ENCODE measurements at places on chromosomes 3 and 15.

DNA sequence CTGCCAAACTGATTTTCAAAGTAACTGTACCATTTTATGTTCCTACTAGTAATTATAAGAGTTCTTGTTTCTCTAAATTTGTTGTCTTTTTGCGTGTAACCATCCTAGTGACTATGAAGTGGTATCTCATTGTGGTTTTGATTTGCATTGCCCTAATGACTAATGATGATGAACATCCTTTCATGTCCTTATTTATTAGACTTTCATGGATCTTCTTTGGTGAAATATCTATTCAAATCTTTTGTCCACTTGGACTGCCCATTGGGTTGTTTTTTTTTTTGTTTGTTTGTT is 3.6 kb downstream of the OXSR1 start:
- no peak for DNase-seq

GRCh38 chr15:85649372-85649771 is 145.4 kb downstream of the KLHL25 start:
- DNase-seq = no peak

DNA sequence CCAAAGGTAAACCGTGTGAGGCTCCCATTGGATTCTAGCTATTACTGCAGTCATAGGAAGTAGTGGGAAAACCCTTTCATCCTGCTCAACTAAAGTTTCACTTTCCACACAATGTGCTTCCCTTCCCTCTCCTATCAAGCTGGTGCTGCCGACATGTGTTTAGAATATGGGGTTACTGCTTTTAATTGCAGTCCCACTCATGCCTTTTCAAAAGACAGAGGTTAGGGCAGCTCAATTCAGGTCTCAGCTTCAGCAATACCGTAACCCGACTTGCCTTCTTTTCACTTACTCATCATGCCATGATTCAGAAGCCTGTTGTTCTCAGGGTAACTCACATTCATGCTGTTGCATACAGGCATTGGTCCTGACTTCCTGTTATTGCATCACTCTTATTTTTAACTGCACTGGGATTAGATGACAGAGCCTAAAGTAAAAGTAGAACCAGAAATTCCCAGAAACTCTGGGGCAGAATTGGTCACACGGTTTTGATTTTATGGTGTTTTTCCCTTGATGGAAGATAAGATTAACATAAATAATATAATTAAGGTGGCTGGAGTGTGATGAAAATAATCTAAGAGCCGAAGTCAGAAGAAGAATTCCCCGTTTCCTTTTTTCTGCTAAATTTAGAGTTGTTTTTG is 45.7 kb downstream of the C2CD4B start:
- DNase-seq = no peak

- DNase-seq = no peak
These were observed 222.4 kb downstream of the OPA1 start for GRCh38 chr3:193815246-193816027.

- no peak for DNase-seq
These were observed 571 bp downstream of the FES start for GRCh38 chr15:90884719-90885431.

DNA sequence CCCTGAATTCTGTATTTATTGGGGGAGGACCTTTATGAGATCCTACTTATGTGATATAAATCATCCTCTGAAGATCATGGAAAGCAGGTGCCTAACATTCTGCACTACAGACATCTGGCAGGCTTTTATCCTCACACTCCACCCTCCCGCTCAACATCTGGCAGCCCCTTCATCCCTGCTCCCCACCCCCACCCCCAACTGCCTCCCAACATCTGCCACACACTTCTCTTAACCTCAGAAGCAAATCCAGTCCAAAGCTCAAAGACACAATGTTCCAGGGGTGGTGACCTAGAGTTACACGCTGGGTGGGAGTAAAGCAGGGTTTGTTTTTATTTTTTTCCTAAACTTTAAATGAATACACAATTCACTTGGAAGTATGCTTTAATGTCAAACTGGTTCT is 184.5 kb upstream of the ATP11B start:
- DNase-seq = no peak

- DNase-seq = no peak
These were observed 60.7 kb downstream of the SEMA3G start for GRCh38 chr3:52384019-52384761.

DNA sequence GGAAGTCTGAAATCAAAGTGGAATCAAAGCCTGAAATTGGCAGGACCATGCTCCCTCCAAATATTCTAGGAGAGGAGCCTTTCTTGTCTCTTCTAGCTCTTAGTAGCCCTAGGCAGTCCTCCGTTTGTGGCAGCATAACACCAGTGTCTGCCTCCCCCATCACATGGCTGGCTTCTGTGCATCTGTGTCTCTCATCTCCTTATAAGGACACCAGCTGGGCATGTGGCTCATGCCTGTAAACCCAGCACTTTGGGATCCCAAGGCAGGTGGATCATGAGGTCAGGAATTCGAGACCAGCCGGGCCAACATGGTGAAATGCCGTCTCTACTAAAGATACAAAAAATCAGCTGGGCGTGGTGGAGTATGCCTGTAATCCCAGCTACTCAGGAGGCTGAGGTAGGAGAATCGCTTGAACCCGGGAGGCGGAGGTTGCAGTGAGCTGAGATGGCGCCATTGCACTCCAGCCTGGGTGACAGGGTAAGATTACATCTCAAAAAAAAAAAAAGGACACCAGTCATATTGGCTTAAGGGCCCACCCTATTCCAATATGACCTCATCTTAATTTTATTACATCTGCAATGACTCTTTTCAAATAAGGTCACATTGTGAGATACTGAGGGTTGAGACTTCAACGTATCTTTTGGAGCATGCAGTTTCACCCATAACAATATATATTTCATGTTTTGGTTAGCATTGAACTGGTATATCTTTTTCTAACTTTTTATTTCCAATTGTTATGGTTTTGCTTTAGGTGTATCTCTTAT is 148.0 kb upstream of the TPM1 start:
- no peak for DNase-seq

DNA sequence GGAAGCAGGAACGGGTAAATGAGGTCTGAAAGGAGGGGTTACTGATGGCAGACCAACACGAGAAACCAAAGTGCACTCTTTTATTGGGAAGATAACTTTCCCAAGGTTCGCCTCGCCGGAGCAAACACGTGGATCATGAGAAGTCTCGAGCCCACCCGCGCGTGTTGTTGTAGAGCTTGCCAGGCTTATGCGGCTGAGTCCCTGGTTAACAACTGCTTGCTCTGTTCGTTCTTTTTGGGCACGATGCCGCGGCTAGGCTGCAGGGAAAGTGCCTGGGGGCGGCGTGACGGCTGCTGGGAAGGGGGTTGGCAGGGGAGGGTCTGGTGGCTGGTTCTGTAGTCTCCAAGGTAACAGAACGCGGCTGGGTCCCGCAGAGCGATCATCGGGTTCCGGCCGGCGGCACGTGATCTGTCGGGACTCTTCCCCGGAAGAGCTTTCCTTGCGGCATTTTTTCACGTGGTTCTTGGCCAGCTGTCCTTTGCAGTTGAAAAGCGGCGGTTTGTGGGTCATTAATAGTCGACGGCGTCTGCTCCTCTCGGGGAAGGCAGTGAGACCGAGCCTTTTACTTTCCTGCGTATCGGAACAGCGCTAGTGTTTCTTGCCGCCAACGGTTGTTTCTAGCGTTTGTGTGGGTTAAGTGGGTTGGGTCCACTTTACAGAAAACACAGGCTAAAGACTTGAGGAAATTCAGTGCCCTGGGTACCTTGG is 1.5 kb downstream of the MGA start:
- DNase-seq = peak; percentile 49

DNA sequence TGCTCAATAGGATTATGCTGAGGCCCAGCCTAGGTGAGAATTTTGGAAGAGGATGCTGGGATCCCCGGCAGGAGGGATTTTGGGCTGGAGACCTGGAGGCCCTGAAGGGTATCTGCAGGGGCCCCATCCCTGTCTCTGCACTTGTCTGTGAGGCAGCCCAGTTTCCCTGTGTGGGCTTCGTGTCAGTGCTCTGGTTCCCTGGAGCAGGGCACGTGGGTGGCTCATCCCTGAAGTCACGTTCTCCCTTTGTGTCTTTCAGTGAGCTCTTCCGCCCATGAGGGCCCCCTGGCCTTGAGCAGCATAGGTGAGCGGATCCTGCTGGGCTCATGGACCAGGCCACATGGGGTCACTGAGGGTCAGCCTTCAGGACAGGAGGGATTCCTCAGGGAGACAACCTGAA is 217.9 kb downstream of the SNRPN start:
- DNase-seq = no peak

DNA sequence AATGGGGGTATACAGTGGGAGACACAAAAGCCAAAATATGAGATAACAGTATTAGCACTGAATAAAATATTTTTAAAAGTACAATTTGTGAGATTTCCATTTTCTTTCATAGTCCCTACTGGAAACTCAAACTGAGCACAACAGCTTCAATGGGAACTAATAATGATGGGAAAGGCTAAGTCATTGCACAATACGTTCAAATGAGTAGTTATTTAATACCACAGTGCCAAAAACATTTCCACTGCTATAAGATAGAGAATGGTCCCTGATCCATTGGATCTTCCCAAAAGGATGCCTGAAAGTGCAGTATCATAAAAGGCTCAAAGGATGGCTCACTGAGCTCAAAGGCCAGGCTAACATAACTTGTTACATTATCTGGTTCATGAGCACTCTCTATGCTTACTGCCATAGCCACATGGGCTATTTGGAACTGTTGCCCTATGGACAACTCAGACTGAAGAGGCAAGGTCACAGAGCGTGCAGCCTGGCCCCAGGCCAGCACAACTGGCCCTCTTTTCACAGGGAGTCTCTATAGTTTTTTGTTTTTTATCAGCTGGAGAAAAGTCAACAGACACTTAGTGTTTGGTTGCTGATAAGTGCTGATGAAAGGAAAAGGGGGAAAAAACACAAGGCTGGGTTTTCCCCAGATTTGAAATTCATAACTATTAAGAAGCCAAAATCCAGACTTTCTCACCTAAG is 54.1 kb upstream of the PPIB start:
- DNase-seq = no peak

DNA sequence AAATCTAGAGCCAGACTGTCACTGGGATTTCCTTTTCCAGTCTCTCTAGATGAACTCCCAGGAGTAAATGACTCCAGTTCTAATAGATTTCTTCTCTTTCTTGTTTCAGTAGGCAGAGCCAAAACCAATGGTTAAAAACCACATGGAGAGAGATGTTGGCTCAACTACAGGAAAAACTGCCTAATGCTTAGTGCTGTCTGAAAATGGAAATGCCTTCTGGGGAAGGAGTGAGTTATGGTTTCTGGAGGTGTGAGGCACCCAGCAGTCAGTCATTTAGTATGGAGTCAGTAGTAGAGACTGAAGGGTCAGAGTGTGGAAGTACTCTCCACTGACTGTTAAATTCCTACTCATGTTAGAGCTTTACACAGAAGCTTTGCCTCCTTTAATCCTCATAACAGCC is 136.7 kb downstream of the CCNL1 start:
- DNase-seq = no peak

- no peak for DNase-seq
These were observed 59.9 kb downstream of the MECOM start for GRCh38 chr3:169603661-169604060.

GRCh38 chr3:24182756-24183155 is 237.7 kb downstream of the NR1D2 start:
- DNase-seq = no peak

DNA sequence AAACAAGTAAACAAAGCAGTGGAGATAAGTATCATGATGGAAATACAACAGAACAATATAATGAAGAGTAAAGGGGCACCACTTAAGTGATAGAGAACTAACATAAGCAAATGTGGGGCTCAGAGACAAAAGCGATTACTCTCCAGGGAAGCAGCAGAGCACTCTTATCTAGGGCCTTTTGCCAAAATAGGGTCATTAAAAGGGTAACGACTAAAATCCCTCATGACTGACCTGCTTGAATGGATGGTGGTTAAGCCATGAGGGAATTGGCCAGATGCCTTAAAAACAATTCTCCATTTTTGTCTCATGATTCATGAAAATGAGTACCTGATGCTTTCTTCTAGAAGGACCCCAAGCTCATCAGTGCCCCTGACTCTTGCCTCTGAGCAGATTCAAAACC is 3.2 kb upstream of the SLC7A14 start:
- no peak for DNase-seq

DNA sequence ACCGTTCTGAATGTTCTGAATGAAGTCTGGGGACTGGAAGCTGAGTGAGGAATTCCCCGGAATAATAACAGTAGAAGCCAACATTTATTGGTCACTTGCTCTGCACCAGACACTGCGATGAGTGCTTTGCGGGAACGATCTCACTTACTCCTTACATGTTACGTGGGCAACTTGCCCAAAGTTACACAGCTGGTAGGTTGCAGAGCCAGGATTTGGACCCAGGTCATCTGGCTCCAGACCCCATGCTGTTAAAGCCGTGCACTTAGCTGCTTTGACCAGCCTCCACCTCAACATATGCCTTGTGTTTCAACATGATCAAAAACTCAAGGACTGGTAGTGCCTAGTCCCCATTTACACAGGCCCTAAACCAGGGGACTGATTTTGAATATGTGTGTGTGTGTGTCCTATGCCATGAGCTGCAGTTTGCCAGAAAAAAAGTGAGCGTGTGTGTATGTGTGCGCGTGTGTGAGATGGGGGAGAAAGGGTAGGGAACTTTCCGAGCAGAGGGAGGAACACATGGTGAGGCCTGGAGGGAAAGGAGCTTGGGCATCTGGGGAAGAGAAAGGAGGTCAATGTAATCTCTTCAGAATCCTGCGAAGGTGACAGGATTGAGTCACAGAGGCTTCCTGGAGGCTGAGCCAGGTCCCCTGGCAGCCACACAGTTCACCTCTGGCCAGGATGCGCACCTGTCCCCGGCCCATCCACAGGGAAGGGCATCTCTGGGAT is 28.9 kb downstream of the LINGO1 start:
- DNase-seq = no peak

DNA sequence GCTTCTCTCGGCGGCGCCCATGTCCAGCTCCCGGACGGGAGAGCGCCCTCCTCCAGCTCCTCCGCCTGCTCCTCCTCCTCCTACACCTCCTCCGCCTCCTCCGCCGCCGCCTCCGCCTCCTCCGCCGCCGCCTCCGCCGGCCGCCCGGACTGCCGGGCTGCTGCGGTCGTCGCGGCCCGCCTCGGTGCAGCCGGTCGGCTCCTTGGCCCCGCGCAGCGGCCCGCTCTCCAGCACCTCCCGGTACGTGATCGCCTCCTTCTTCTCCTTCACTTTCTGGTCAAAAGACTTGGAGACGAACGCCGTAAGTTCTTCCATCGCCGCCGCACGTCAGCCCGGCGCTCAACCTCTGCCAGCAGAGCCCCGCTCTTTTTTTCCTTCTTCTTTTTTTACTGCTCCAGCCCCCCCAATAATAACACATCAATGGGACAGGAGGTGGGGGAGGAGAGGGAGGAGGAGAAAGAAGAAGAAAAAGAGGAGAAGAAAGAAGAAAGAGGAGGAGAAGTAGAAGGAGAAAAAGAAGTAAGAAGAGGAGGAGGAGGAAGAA is 438 bp downstream of the SHOX2 start:
- no peak for DNase-seq

GRCh38 chr3:149967086-149967685 is 3.5 kb downstream of the PFN2 start:
- no peak for DNase-seq

GRCh38 chr3:183619624-183620251 is 15.7 kb upstream of the KLHL24 start:
- no peak for DNase-seq

Measured in central memory CD8-positive, alpha-beta T cell (primary cell).